ENCODE measurements at places on chromosomes 2 and 18.

GRCh38 chr2:221189431-221190067 is 382.6 kb downstream of the EPHA4 start:
- no peak for DNase-seq

GRCh38 chr2:60479226-60480088 is 74.0 kb downstream of the BCL11A start:
- no peak for DNase-seq

GRCh38 chr2:237345891-237346640 is 67.9 kb downstream of the COL6A3 start:
- no peak for DNase-seq

DNA sequence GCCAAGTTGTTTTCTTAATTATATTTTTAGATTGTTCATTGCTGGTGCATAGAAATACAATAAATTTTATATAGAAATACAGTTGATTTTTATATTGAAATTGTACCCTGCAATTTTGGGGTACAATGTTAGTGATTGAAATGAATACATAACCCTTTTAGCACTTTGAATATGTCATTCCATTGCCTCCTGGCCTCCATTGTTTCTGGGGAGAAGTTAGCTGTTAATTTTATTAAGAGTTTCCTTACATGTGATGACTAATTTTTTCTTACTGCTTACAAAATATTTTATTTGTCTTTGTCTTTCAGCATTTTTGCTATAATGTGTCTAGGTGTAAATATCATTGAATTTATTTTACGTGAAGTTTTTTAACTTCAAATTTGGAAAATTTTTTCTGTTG is 176.5 kb upstream of the DCC start:
- DNase-seq, result no peak

DNA sequence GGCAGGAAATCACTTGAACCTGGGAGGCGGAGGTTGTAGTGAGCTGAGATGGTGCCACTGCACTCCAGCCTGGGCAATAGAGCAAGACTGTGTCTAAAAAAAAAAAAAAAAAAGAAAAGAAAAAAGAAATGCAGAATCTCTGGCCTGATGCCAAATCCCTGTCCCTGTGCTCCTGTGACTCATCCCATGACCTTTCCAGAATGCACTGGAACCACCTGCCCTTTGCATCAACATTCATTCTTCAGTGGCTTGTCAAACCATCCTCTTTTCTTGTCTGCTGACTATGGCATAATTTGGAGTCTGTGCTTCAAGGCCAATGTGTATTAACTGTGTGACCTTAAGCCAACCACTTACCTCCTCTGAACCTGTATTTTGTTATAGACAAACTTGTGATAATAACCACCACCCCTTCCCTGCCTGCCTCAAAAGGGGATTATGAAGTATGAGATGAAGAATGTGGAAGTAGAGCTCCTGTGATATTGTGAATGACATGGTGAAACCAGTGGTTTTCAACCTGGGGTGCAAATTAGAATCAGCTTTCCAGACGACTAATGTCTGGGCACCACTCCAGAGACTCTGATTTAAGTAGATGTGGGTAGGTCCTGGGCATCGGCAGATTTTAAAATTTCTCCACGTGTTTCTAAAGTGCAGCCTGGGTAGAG is 189.3 kb downstream of the CLIP4 start:
- no peak for DNase-seq

GRCh38 chr2:89763254-89763580 is 1071.7 kb downstream of the RPIA start:
- no peak for DNase-seq

GRCh38 chr18:6718267-6718666 is 11.2 kb upstream of the ARHGAP28 start:
- no peak for DNase-seq

- no peak for DNase-seq
Measured at GRCh38 chr2:31415421-31415820, 879 bp upstream of the XDH start.

DNA sequence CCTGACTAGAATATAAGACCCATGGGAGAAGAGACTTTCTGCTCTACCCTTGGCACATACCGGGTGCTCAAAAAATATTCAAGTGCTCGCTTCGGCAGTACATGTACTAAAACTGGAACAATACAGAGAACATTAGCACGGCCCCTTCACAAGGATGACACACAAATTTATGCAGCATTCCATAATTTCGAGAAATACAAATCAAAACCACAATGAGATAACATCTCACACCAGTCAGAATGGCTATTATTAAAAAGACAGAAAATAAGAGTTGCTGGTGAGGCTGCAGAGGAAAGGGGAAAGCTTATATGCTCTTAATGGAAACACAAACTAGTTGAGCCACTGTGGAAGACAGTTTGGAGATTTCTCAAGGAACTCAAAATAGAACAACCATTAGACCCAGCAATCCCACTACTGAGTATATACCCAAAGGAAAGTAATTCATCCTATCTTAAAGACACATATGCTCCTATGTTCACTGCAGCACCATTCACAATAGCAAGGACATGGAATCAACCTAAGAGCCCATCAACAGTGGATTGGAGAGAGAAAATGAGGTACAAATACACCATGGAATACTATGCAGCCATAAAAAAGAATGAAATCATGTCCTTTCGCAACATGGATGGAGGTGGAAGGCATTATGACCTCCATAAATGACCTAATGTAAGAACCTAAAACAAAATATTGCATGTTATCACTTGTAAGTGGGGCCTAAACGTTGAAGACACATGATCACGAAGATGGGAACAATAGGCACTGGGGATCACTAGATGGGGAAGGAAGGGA is 71.6 kb upstream of the CYP1B1 start:
- DNase-seq, result no peak

DNA sequence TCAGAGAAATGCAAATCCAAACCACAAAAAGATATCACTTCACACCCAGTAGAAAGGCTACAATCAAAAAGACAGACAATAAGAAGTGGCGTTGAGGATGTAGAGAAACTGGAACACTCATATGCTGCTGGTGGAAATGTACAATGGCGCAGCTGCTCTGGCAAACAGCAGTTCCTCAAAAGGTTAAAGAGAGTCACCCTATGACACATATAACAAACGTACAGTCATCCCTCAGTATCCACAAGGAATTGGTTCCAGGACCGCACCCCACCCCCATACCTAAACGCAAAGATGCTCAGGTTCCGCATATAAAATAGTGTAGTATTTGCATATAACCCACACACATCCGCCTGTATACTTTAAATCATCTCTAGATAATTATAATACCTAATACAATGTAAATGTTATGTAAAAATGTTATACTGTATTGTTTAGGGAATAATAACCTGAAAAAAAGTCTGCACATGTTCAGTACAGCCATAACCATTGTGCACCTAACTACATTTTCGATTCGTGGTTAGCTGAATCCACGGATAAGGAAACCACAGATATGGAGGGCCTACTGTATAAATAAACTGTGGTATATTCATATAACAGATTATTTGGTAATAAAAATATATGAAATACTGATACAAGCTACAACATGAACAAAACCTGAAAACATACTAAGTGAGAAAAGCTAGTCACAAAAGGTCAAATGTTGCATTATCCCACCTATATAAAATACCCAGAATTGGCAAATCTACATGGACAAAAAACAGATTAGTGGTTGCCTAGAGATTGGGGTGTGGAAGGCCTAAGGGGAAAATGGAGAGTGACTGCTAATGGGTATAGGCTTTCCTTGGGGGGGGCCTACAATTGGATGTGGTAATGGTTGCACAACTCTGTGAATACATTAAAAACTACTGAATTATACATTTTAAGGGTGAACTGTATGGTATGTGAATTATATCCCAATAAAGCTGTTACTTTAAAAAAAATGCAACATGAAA is 37.5 kb downstream of the UXS1 start:
- no peak for DNase-seq

- no peak for DNase-seq
Measured at GRCh38 chr2:205646680-205647079, 35.6 kb upstream of the NRP2 start.

- DNase-seq, result no peak
Measured at GRCh38 chr18:74429096-74429495, 28.0 kb downstream of the DIPK1C start.

DNA sequence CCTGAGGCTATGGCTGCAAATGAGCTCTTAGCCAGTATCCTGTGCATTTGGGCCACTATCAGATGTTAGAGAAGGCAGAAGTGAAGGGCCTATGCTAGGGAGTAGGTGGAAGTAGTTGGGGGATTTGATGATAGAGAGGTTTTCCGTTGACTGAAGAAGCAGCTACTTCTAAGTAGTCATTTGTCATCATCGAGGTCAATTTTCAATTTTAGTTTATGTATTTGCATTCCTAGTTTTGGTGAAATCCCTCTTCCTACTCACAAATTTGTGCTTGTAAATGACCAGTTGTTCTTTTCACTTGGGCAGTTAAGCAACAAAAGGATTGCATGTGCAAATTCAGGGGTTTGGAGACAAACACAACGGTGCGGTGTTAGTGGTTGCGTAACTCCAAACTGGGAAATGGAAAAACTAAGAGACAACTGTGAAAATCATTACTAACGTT is 48.5 kb upstream of the PELI1 start:
- no peak for DNase-seq

DNA sequence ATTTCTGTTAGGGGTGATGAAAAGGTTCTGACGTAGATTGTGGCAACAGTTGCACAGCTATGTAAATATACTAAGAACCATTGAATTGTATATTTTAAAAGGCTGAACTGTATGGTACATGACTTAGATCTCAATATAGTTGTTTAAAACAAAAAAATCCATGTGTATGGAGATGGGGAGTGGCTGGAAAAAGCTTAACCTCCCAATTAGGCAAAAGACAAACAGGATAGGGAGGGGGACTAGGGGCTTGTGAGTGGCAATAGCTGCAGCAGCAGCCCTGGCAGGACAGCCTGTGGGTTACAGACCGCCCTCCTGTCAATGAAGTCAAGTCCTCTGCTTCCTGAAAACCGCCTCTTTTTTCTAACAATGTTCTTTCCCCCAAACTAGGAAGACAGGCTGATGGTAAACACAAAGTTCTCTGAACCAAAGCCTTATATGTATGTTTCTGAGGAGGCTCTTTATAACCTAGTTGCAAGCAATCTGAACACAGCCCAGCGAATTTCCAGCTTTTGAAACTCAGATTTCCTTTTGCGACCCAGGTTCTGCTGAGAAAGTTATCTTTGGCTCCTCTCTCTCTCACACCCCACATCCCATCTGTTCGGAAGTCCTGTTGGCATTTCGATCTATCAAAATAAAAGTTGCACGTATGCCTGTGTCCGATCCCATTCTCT is 10.3 kb downstream of the ATP8B1 start:
- DNase-seq, result no peak

- DNase-seq, result no peak
Measured at GRCh38 chr18:52337276-52337675, 2.7 kb upstream of the DCC start.

DNA sequence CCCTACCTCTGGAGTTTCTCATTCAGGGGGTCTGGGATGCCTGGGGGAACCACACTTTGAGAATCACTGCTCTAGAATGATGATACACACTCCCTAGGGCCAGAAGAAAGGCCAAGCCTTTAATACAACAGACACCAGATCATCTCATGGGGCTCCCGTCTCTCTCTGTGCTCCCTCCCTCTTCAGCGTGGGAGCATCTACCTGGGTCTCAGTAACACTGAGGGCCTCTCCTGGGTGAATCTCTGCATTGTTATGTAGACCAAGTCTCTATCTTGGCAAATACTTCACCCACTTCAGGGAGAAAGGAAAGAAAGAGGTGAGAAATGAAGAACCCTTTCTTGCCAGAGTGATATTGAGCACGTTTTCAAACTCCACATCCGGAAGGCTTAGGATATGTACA is 146.8 kb upstream of the MSH6 start:
- DNase-seq, result no peak

- DNase-seq, result peak; percentile 23
Measured at GRCh38 chr2:215970425-215970824, 42.9 kb downstream of the MREG start.

GRCh38 chr2:55151733-55152433 is 80.2 kb downstream of the CLHC1 start:
- no peak for DNase-seq

DNA sequence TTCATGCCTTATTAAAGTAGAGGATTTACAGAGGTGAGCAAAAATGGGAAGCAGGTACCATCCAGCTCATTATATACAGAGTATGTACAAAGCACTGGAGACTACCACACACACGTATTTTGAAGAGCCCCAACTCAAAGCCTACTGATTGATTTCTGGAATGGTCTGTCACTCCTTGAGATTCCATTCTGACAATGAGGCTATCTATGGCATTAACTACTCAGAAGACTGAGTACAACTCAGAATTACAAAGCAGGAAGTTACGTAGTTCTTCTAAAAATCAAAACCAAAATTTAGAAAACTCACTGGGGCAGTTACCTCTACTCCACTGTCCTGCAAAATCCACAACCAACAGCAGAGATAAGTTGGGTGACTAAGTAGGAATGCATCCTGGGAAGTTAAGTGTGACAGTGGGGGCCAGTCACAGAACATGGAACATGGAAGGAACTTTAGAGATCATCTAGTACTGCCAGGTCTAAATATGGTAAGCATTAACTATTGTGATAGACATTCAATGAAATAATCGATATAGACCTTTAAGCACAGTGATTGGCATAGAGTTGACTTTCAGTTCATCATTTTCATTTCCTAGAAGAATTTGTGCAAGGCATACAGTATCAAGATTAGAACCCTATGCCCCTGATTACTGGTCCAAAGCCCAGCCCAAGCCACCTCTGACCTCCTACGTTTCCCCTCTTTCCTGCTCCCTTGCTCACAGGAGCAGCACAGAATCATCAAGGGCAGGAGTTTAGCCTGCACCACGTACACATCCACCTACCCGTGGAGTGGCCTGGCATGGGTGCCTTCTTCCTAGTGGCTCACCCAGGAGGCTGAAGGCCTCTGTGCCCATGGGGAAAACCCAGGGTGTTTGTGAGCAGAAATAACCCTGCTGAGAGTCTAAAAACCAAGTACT is 80.1 kb upstream of the FOSL2 start:
- no peak for DNase-seq

- DNase-seq, result no peak
Measured at GRCh38 chr18:61448316-61448715, 115.1 kb downstream of the CDH20 start.

DNA sequence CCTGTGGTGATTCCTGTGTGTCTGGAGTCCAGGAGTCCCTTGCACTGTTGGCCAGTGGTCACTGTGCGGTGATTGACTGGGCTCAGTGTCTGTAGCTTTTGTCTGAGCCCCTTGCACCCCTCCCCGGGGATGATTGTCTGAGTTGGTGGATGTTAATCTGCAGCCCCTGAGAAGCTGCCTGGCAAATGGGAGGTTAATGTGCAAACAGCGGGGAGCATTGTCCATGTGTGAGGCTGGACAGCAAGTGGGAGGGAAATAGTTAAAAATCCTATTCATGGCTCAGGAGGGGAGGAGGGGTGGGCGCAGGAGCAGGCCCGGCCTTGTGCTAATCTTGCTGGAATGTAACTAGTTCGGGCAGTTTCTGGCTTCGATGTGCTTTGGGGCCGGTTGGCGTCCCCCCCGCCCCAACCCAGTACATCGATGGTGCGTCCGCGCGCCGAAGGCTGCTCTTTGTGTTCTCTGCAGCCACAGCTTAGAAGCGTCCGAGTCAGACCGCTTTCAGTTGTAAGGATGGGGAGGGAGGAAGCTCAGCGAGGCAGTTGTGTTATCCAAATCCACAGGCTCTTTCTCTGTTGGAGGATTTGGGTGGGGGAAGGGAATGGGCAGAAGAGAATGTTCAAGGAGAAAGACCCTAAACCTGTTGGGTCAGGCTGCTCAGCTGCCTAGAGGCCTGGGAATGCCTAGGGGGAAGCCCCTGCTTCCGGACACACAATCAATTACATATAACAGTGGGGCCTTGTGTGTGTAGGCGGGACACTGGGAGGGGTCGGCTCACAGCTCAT is 71.8 kb downstream of the TGOLN2 start:
- DNase-seq, result no peak

GRCh38 chr2:27708666-27709065 is 45.0 kb downstream of the SLC4A1AP start:
- no peak for DNase-seq

Data from stimulated activated CD4-positive, alpha-beta T cell treated with anti-CD3 and anti-CD28 coated beads, Interleukin-2, amount 100 ng/mL, for 24 hours (primary cell).